Activated naive CD8-positive, alpha-beta T cell treated with anti-CD3 and anti-CD28 coated beads, Interleukin-2, amount 50 U/mL, for 24 hours (primary cell): ENCODE measurements at places on chromosomes 6 and 20.

GRCh38 chr20:54172856-54173652 is 732 bp downstream of the CYP24A1 start:
- DNase-seq = peak; percentile 11
- no peak overlapping the region for H3K27ac ChIP-seq
- H3K4me1 ChIP-seq = peaks cover 13% of the 10 kb centered on the region
- no peaks in the 10 kb centered on the region for H3K36me3 ChIP-seq
- peaks cover 74% of the 10 kb centered on the region for H3K27me3 ChIP-seq

DNA sequence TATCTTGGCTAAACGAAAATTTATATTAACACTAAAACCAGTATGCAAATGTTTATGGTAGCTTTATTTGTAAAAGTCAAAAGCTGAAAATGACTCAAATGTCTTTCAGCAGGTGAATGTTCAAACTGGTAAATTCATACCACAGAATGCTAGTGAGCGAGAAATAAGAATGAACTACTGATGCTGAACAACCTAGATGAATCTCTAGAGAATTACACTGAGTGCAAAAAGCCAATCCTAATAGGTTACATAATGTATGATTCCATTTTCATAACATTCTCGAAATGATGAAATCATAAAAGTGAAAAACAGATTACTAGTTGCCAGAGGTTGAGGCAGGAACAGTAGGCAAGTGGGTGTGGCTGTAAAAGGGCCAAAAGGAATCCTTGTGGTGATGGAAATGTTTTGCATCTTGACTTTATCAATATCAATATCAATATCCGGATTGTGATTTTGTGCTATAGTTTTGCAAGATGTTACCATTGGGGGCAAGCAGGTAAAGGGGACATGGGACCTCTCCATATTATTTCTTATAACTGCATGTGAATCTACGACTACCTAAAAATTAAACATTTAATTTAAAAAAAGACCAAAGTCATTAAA is 26.1 kb downstream of the ZNF311 start:
- H3K27me3 ChIP-seq = peaks cover 37% of the 10 kb centered on the region
- H3K27ac ChIP-seq = no peak overlapping the region
- H3K36me3 ChIP-seq = peaks cover 7% of the 10 kb centered on the region
- no peak overlapping the region for H3K4me3 ChIP-seq
- DNase-seq = no peak

- H3K36me3 ChIP-seq = peaks cover 21% of the 10 kb centered on the region
- H3K27me3 ChIP-seq = no peaks in the 10 kb centered on the region
- no peak overlapping the region for H3K27ac ChIP-seq
- DNase-seq = no peak
- peaks cover 34% of the 10 kb centered on the region for H3K4me1 ChIP-seq
- no peak overlapping the region for H3K4me3 ChIP-seq
Measured at GRCh38 chr6:43671801-43672690, 15.5 kb downstream of the MRPS18A start.

DNA sequence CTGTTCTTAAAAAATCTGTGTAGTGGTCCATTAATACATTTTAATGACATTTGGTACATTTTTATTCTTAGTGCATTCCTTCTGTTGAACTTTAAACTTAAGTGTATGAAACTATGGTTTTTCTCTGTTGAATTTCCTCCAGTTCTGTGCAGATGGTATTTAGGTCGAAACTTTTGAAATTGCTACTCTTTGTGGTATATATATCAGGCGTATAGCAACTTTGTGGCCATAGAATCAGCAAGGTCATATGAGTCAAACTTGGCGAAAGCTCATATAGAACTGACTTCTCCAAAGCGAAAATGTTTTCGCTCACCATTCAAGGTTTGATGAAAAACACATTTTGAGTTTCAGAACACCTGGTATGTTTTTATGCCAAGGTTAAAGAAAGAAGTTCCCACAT is 93.7 kb downstream of the MAP3K4 start:
- no peak for DNase-seq
- H3K27ac ChIP-seq = peak overlapping the region; percentile 5
- H3K36me3 ChIP-seq = peaks cover 27% of the 10 kb centered on the region
- peaks cover 10% of the 10 kb centered on the region for H3K4me1 ChIP-seq

DNA sequence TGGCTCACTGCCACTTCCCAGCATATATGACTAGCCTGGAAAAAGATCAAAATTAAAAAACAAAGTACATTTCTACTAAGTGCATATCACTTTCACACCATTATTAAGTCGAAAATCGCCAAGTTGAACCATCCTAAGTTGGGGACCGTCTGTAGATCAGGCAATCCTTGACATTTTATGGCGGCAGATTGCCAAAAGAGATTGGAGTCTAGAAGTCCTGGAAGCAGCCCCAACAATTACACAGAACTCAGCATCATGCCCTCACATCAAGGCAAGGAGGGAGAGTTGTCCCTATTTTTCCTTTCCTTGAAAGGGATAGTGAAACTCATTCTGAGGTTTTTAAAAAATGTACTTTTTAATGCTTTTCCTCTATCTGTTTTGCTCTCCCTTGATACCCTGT is 30.7 kb downstream of the SLC22A3 start:
- H3K4me3 ChIP-seq = no peak overlapping the region
- no peak for DNase-seq
- H3K4me1 ChIP-seq = no peaks in the 10 kb centered on the region

DNA sequence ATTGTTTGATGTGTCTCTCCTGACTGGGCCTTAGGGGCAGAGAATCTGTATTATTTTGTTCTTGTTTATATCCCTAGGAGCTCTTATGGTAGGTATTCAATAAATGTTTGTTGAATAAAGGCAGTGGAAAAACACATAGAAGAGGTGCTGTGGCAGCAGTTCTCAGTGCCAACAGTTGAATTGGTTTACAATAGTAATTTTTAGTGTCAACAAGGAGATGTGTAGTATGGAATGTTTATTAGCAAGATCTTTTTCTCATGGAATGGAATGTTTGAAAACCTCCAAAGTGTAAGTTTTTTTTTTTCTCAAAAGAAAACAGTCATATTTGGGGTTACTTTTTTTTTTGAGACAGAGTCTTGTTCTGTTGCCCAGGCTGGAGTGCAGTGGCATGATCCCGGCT is 28.0 kb downstream of the ASXL1 start:
- no peak overlapping the region for H3K4me3 ChIP-seq
- H3K4me1 ChIP-seq = peaks cover 54% of the 10 kb centered on the region
- peaks cover 39% of the 10 kb centered on the region for H3K36me3 ChIP-seq
- no peaks in the 10 kb centered on the region for H3K27me3 ChIP-seq

- H3K4me1 ChIP-seq = no peaks in the 10 kb centered on the region
- DNase-seq = no peak
- no peak overlapping the region for H3K4me3 ChIP-seq
- peaks cover 4% of the 10 kb centered on the region for H3K27me3 ChIP-seq
- H3K36me3 ChIP-seq = no peaks in the 10 kb centered on the region
Measured at GRCh38 chr6:168873278-168874190, 380.1 kb downstream of the THBS2 start.

- no peaks in the 10 kb centered on the region for H3K27me3 ChIP-seq
- no peak for DNase-seq
- peaks cover 46% of the 10 kb centered on the region for H3K36me3 ChIP-seq
- H3K4me3 ChIP-seq = no peak overlapping the region
- peaks cover 12% of the 10 kb centered on the region for H3K4me1 ChIP-seq
Measured at GRCh38 chr20:5551621-5552020, 198.6 kb upstream of the SHLD1 start.

GRCh38 chr20:49887251-49888211 is 27.8 kb downstream of the SPATA2 start:
- H3K27me3 ChIP-seq = no peaks in the 10 kb centered on the region
- no peak for DNase-seq
- peak overlapping the region; percentile 8 for H3K27ac ChIP-seq
- peaks cover 11% of the 10 kb centered on the region for H3K36me3 ChIP-seq
- H3K4me3 ChIP-seq = no peak overlapping the region

- no peak overlapping the region for H3K4me3 ChIP-seq
- H3K27ac ChIP-seq = no peak overlapping the region
- H3K36me3 ChIP-seq = no peaks in the 10 kb centered on the region
- H3K27me3 ChIP-seq = no peaks in the 10 kb centered on the region
- DNase-seq = no peak
Measured at GRCh38 chr6:103983860-103984259, 875.9 kb downstream of the HACE1 start.

- no peak overlapping the region for H3K27ac ChIP-seq
- H3K4me1 ChIP-seq = peaks cover 62% of the 10 kb centered on the region
- no peak for DNase-seq
- no peaks in the 10 kb centered on the region for H3K36me3 ChIP-seq
- no peaks in the 10 kb centered on the region for H3K27me3 ChIP-seq
- no peak overlapping the region for H3K4me3 ChIP-seq
Measured at GRCh38 chr6:16769986-16770376, 8.7 kb upstream of the ATXN1 start.

- no peak overlapping the region for H3K27ac ChIP-seq
- no peaks in the 10 kb centered on the region for H3K4me1 ChIP-seq
- no peak for DNase-seq
- H3K36me3 ChIP-seq = no peaks in the 10 kb centered on the region
- no peak overlapping the region for H3K4me3 ChIP-seq
Measured at GRCh38 chr20:32920530-32921298, 62.0 kb downstream of the EFCAB8 start.

GRCh38 chr6:155786528-155786927 is 330.9 kb upstream of the NOX3 start:
- DNase-seq = no peak
- no peaks in the 10 kb centered on the region for H3K36me3 ChIP-seq
- no peaks in the 10 kb centered on the region for H3K4me1 ChIP-seq
- H3K27me3 ChIP-seq = no peaks in the 10 kb centered on the region

DNA sequence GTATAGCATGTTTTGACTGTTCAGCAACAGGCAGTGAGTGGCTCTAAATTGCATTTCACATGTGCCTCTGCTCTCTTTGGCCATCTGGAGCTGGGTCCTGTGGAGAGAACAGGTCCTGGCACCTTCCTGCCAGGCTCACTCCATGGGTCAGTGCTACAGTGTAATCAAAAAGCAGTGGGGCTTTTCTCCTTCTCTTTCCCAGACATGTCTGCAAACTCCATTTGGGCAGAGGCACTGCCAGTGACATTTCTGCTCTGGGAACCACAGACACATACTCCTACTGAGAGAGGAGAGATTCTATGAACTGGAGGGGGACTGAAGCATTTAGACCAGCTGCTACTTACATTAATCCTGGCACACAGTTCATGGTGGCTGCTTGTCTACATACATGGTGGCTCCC is 68.3 kb upstream of the TRAF3IP2 start:
- peak overlapping the region; percentile 31 for H3K27ac ChIP-seq
- DNase-seq = no peak
- H3K4me1 ChIP-seq = peaks cover 6% of the 10 kb centered on the region

DNA sequence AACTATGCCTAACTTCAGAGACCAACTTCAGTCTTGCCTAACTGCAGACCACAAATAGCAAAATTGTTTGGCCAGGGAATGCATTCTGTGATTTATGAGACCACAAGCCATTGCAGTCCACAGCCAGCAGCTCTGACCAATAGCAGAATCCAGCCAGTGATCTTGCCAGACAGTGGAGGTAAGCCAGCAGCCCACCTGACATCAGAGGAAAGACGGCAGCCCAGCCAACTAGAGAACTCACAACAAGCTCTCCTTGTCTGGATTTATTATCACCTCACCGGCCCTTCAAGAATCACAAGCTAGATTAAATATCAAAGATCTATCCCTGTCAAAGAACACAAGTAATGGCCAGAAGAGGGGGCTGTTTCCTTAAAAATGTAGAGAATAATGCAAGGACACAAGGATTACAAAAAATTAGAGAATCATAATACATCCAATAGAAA is 66.5 kb upstream of the SLC35F1 start:
- no peak overlapping the region for H3K4me3 ChIP-seq
- H3K4me1 ChIP-seq = no peaks in the 10 kb centered on the region
- no peak for DNase-seq
- H3K27me3 ChIP-seq = peaks cover 2% of the 10 kb centered on the region
- H3K27ac ChIP-seq = no peak overlapping the region

GRCh38 chr20:58071298-58071697 is 157.2 kb downstream of the ANKRD60 start:
- no peaks in the 10 kb centered on the region for H3K36me3 ChIP-seq
- no peaks in the 10 kb centered on the region for H3K4me1 ChIP-seq
- H3K27ac ChIP-seq = no peak overlapping the region

DNA sequence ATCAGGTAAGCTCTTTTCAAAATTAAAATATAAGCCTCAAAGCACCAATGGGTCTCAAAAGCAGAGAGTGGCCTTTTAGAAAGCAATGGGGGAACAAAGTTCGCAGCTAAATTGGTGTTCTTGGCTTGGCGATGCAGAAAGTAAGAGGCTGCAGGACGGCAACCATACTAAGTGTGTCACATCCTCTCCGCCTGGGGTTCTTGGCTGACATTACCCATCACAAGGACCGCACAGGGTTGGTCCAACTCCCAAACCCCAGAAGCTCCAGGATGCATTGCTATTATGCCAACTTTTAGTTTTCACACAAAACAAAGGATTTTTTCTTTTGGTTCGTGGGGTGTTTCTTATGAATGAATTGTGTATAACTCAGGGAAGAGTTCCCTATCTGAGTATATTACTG is 124.8 kb downstream of the PRKN start:
- DNase-seq = no peak
- no peaks in the 10 kb centered on the region for H3K27me3 ChIP-seq
- no peak overlapping the region for H3K27ac ChIP-seq
- H3K36me3 ChIP-seq = no peaks in the 10 kb centered on the region
- no peak overlapping the region for H3K4me3 ChIP-seq

- no peak overlapping the region for H3K4me3 ChIP-seq
- peaks cover 6% of the 10 kb centered on the region for H3K4me1 ChIP-seq
- H3K27ac ChIP-seq = no peak overlapping the region
- no peaks in the 10 kb centered on the region for H3K36me3 ChIP-seq
Measured at GRCh38 chr6:6246544-6246943, 73.9 kb downstream of the F13A1 start.

GRCh38 chr6:98839781-98840361 is 5.5 kb downstream of the POU3F2 start:
- H3K4me1 ChIP-seq = peaks cover 16% of the 10 kb centered on the region
- DNase-seq = no peak
- no peak overlapping the region for H3K4me3 ChIP-seq
- H3K27ac ChIP-seq = no peak overlapping the region
- H3K36me3 ChIP-seq = no peaks in the 10 kb centered on the region

- no peak overlapping the region for H3K4me3 ChIP-seq
- H3K27me3 ChIP-seq = peaks cover 1% of the 10 kb centered on the region
- H3K4me1 ChIP-seq = no peaks in the 10 kb centered on the region
- H3K27ac ChIP-seq = no peak overlapping the region
- no peaks in the 10 kb centered on the region for H3K36me3 ChIP-seq
Measured at GRCh38 chr20:15789079-15789478, 784.2 kb downstream of the KIF16B start.

GRCh38 chr6:91681296-91681695 is 1094.4 kb upstream of the MAP3K7 start:
- H3K4me3 ChIP-seq = no peak overlapping the region
- H3K27me3 ChIP-seq = no peaks in the 10 kb centered on the region
- H3K36me3 ChIP-seq = no peaks in the 10 kb centered on the region
- no peaks in the 10 kb centered on the region for H3K4me1 ChIP-seq
- H3K27ac ChIP-seq = no peak overlapping the region

DNA sequence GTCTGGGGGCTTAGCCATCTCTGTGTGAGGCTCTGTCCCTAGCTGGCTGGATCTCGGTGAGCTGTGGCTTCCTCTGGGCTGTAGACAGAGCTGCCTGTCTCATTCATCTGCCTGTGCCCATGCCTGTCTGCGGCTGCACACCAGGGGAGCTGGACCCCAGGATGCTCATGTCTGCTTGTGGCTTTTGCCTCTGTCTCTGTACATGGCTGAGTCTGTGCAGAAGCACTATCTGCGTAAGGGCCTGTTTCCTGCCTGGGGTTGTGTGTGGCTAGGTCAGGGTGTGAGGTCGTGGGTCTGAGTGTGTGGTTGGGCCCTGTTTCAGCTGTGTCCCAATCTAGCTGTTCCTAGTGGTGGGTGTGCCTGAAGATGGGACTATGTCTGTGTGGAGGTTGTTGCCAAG is 68.2 kb downstream of the CDH22 start:
- DNase-seq = no peak
- H3K36me3 ChIP-seq = no peaks in the 10 kb centered on the region
- H3K4me1 ChIP-seq = no peaks in the 10 kb centered on the region
- H3K27me3 ChIP-seq = peaks cover 20% of the 10 kb centered on the region
